ENCODE measurements at places on chromosomes 13 and 19. TPM values are rescaled to one million over a fixed set of nuclear protein-coding genes. Genes with fewer than 3 reads are reported as not detected.

The LRFN3 gene
- 15.2 TPM for total RNA-seq

The PROZ gene
- not detected for total RNA-seq

The TEX29 gene
- total RNA-seq = not detected

The FAAP24 gene
- total RNA-seq = 4.2 TPM

The KLK10 gene
- total RNA-seq = 4.5 TPM

The CPAMD8 gene
- 11.1 TPM for total RNA-seq

The HS6ST3 gene
- total RNA-seq = 1.2 TPM

The TPGS1 gene
- 10.2 TPM for total RNA-seq

The SLC25A15 gene
- 23.4 TPM for total RNA-seq

The ATP4B gene
- not detected for total RNA-seq

The PSG7 gene
- not detected for total RNA-seq

The C19orf85 gene
- 3.6 TPM for total RNA-seq

The NLRP5 gene
- total RNA-seq = not detected

The SWSAP1 gene
- 3.1 TPM for total RNA-seq

The IGFL3 gene
- not detected for total RNA-seq

The METTL21C gene
- total RNA-seq = not detected

The KRTDAP gene
- 1.0 TPM for total RNA-seq

The ZNF221 gene
- 8.9 TPM for total RNA-seq

The OR7A5 gene
- total RNA-seq = not detected

GRCh38 chr13:36674337-36675212, 755 bp downstream of the SERTM1 start:
- no peak for DNase-seq

GRCh38 chr19:10929402-10929794, 787 bp downstream of the TIMM29 start:
- no peak for DNase-seq

GRCh38 chr13:109790086-109790485, 3.7 kb upstream of the IRS2 start:
- no peak for DNase-seq

GRCh38 chr19:2371656-2372055, 11.6 kb downstream of the TMPRSS9 start:
- no peak for DNase-seq

GRCh38 chr13:87981416-87981815, 310.2 kb downstream of the SLITRK5 start:
- DNase-seq = no peak

GRCh38 chr19:47581605-47582319, 8.8 kb upstream of the ZNF541 start:
- DNase-seq = no peak

DNA sequence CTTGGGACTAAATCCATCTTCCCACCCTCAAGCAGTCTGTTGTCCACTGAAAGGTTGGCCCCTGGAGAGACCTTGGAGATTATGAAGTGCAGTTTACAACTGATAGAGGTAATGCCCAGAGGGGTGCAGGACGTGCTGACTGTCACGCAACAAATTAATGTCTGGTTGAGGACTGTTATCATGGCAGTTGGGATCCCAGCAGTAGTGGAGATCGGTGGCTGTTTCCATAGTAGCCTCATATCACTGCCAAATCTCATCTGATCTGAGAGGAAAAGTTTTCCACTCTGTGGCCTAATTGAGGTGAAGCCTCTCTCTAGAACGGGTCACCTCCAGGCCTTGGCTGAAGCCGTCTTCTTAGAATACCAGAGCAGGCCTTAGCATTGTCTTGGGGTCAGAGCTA, 4.1 kb downstream of the TECR start:
- DNase-seq = no peak

GRCh38 chr19:9981406-9982260, 28.7 kb downstream of the COL5A3 start:
- no peak for DNase-seq

DNA sequence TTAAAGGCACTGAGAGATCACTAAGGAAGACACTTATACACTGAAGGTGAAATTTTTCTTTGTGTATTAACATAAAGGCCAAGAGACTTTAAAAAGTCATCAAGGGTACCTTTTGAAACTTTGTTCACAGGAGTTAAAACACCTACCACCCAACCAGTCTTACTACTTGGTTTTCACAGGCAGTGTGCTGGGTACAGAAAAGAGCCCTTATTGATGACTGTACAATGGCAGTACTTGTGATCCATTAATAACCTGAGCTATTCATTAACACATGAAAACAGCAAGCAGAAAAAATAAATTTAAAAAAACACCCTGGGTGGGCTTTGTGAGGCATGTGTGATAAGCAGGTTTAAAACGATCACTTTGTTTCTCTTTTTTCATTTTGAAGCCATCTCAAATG, 148.9 kb downstream of the TBC1D4 start:
- no peak for DNase-seq

- no peak for DNase-seq
Measured at GRCh38 chr13:30318026-30318425, 10.7 kb upstream of the KATNAL1 start.

GRCh38 chr19:39671739-39672363, 16.1 kb downstream of the LGALS16 start:
- DNase-seq = peak; percentile 15

DNA sequence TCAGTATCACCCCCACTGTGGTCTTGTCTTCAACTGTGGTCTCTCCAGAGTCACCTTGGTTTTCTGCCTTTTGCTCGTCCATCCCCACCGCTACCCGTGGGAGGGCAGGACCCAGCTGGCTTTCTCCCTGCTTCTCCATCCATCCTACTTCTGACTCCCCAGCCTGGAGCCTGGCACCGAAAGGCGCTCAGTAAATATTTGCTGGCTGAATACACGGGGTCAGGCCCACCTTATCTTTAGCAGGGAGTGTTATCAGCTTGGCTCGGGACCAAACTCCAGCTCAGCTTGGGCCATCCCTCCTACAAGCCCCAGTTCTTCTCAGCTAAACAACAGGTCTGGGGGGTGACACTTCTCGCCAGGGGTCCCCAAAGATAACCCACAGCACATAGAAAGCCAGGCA, 62.0 kb upstream of the KLF2 start:
- no peak for DNase-seq

DNA sequence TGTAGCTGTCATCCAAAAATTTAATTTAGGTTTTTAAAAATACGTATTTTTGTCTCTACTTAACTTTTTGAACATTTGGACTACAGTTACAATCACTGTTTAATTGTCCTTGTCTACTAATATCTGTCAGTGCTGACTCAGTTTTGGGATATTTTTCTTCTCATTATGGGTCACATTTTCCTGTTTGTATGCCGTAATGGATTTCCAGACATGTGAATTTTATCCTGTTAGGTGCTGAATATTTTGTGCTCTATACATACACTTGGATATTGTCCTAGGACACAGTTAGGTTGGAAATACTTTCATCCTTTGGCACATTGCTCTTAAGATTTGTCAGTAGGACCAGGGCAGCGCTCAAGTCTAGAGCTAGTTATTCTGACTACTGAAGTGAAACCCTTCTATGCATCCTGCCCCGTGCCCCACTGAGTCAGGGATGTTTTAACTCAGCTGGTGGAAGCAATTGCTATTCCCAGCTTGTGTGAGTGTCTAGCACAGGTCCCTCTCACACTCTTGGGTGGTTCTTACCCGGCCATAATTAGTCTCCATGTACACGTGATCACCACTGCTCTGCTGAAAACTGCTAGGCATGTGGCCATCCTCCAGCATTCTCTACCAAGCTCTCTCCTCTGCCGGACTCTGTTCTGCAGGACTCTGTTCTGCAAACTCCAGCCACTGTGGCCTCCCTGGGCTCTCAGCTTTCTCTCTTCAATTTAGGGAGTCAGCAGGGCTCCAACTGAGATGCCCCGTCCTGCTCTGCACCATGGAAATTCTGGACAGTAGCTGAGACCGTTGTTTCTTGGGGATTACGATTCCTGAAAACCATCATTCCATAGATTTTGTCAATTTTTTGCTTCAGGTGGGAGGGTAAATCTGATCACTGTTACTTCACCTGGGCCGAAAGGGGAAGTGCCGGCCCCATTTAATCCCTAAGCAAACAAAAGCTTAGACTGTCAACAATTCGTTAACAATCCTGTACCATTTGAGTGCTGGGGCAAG, 11.1 kb downstream of the PROZ start:
- no peak for DNase-seq

GRCh38 chr19:8500158-8500557, 2.3 kb downstream of the PRAM1 start:
- DNase-seq = no peak

DNA sequence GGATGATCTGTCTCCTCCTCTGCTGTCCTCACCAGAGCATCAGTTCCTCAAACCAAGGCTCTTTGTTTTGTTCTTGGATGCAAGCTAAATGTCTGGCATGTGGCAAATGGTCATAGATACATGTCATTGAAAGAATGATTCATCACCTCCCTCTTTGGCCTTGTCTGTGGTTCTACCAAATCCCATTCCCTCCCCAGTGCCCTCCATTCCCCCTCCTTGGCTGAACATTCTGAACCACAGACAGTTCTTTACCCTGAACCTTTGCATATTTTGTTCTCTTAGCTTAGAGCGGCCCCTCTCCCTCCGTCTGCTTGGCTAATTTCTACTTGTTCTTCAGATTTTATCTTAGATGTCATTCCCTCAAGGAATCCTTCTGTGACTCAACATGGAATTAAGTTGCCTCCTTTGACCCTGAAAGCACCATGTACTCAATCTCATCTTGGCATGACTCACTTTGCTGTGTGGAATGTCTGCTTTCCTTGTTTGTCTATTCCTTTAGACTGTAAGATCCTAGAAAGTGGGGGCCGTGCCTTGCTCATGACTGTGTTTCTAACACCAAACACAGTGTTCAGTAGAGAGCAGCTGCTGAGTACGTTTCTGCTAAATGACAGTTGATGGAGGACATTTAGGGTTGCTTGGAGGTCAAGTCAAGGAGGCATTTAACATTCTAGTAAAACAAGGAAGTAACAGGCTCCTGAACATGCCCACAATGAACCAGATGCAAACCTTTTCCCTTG, 8.1 kb downstream of the ALOX5AP start:
- no peak for DNase-seq

- no peak for DNase-seq
Measured at GRCh38 chr19:4482721-4483364, 10.7 kb downstream of the HDGFL2 start.

- DNase-seq = no peak
Measured at GRCh38 chr13:110317496-110318195, 10.6 kb downstream of the COL4A2 start.

- DNase-seq = no peak
Measured at GRCh38 chr19:33303791-33304345, 1.5 kb upstream of the CEBPA start.

DNA sequence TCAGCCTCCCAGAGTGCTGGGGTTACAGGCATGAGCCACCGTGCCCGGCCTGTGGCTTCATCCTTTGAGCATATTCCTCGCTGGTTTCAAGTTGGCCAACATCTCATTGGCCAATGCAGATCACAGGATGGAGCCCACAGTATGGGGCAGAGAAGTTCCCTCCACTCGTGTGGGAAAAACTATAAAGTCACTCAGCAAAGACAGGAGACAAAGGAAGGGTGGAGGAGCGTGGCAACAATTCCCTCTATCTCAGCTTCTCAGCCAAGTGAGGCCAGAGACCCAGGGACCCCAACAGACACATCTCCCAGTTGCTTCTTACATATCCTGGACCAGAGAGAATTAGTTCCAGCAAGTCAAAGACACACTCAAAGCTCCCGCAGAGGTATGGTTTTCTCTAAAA, 184.6 kb upstream of the SOX1 start:
- no peak for DNase-seq

GRCh38 chr13:20198781-20199180, 6.0 kb upstream of the GJB2 start:
- DNase-seq = no peak

- DNase-seq = no peak
Measured at GRCh38 chr19:12793290-12794195, 2.3 kb downstream of the JUNB start.

DNA sequence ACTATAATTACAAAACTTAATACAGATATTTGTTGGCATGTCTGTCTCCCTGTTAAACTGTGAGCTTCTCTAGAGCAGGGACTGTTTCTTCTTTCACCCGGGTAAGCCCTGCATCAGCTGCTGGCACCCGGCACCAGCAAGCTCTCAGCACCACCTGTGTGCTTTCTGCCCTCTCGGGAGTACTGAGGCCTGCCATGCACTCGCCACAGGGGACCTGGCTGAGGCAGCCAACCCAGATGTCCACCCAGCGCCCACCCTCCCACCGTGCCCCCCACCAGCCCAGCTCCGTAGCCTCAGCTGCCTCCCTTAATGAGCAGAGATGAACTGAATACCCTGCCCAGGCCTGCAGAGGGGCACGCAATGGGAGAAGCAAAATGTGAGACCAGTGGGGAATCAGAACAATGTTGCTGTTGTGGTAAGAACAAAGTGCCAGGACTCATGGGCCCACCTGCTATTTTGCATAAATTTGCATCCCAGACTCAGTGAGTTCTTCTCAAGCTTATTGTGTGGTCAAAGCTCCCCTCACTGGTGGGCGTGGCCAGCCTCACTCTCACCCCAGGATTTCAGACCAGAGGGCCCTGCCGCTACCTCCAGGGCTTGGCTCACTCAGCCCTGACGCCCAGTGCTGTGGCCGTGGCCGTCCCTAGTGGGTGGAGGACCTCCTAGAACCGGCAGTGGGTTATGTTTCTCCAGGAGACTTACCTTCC, 14.6 kb upstream of the SERPINE3 start:
- no peak for DNase-seq

DNA sequence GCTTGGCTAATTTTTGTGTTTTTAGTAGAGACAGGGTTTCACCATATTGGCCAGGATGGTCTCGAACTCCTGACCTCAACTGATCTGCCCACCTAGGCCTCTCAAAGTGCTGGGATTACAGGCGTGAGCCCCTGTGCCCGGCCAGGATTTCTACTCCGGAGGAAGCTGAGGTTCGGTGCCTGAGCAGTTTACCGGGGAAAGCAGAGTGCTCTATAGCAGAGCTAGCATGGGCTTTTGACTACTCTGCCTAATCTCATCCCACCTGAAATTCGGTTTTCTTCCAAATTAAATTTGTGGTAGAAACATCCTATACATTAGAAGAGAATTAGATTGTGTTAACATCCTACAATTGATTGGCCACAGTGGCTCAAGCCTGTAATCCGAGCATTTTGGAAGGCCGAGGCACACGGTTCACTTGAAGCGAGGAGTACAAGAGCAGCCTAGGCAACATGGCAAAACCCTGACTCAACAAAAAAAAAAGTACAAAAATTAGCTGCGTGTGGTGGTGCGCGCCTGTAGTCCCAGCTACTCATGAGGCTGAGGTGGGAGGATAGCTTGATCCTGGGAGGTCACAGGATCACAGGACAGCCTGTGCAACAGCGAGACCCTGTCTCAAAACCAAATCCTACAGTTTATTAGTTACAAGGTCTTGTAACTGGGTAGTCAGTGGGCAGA, 1.6 kb downstream of the RPL13A start:
- no peak for DNase-seq

GRCh38 chr19:5397804-5398692, 57.2 kb upstream of the ZNRF4 start:
- DNase-seq = peak; percentile 13

- DNase-seq = no peak
Measured at GRCh38 chr19:12163826-12164225, 930 bp downstream of the ZNF136 start.

Measured in H1 (cell line).